ENCODE measurements at places on chromosomes 3 and 15. TPM values are rescaled to one million over a fixed set of nuclear protein-coding genes. Genes with fewer than 3 reads are reported as not detected.
A peak's percentile ranks its signal among the peaks of the same experiment; 100 is the strongest.

MYO5A gene
- total RNA-seq: 222 TPM

DNA sequence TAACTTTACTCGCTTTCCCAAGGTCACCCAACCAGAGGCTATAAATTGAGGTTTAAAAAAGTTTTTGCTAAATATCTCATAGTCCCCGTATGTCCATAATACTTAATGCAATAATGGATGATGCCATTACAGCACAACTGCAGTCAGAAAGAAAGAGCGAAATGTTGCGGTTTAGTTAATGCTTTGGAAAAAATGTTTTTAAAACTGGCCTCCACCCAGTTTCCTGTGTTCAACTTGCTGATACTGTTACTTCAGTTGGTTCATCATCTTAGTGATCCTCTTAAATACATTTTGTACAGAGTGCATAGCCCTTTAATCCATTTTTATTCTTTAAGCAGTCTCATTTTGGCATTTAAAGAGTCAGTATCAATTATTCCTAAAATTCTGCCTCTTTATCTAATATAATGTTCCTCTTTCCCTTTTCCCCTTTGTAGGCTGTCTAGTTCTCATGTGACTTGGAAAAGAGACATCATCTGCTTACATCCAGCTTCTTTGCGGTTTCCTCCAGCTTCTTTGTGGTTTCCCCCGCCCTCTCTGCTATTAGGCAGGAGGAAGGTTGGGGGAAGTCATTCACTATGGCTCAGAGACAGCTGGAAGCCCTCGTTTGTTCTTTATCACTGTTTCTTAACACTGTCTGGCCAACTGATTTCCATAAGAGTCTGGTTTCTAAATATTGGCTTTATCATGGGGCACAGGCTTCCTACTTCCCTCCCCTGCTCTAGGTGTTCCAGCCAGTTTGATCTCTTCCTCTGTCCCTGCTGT lies 154.3 kb downstream of the GOLIM4 start:
- no peak for DNase-seq

- no peak for DNase-seq
Measured at GRCh38 chr3:87969620-87970019, 89.2 kb downstream of the CGGBP1 start.

DNA sequence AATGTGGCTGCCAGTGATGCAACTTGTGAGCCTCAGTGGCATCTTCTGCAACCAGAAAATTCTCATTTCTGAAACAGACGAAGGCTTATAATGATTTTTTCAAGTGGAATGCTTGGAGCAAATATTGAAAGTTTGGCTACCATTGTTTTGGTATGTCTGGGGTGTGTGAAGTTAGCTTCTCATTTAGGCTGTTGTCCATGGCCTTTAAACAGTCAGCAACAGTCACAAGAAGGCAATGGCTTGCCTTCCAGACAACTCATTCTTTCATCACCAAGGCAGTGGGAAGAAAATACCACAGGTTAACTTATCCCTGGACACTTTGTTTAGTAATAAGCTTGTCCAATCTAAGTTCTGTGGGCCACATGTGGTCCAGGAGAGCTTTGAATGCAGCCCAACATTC lies 4.7 kb upstream of the BNC1 start:
- no peak for DNase-seq

- DNase-seq: peak; percentile 85
Measured at GRCh38 chr3:112333002-112333380, at the start of gene CD200. CD200 (plus strand) TSS chr3:112333156; CDS start chr3:112333213, 57 bp downstream.

- no peak for DNase-seq
Measured at GRCh38 chr15:47824147-47824546, 106.8 kb downstream of the SEMA6D start.

GRCh38 chr15:68623301-68623892 lies 44.6 kb downstream of the CORO2B start:
- peak; percentile 68 for DNase-seq

PRSS50 gene
- total RNA-seq: not detected

NEO1 gene
- total RNA-seq: 68.9 TPM

DNA sequence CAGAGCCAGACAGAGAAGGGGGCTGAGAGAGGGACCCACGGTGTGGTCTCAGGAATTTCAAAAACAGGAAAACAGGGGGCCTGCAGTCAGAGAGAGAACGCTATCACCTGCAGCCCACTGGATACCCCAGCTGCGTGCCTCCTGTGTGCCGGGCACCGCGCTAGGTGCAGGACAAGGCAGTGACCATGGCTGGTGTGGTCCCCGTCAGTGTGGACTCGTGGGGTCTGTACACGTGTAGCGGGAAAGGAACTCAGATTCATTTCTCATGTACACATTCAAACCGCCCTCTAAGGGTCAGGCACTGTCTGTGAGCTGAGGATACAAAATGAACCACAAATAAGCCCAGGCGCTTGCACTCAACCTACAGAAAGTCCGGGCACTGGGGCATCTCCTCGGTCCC lies 20.9 kb downstream of the SSUH2 start:
- no peak for DNase-seq

DNA sequence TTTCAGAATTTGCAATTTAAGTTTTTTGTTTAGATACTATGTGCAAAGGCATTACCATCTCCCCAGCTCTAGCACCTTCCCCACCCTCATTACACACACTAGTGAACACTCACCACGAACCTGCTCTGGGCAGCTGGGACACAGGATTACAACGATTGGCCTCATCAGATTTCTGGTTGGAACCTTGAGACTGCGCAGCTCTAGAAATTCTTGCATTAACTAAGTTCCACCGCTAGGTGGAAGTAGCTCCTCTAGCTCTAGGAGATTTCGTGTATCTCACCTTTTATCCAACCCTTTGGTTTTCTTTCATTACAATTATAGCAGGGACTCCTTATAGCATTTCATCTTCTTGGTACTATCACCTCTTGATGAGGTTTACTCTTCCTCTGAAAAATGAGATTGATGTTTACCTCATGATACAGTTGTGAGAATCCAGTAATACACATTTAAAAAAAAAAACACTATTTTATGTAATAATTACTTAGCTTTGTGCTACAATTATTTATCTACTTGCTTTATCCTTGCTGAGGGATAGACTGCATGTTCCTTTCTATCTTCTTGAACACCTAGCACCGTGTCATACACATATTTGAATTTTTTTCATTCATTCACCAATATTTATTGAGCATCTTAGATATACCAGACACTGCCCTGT lies 28.7 kb upstream of the PLOD2 start:
- DNase-seq: peak; percentile 8

HGD gene
- 2.6 TPM for total RNA-seq

DNA sequence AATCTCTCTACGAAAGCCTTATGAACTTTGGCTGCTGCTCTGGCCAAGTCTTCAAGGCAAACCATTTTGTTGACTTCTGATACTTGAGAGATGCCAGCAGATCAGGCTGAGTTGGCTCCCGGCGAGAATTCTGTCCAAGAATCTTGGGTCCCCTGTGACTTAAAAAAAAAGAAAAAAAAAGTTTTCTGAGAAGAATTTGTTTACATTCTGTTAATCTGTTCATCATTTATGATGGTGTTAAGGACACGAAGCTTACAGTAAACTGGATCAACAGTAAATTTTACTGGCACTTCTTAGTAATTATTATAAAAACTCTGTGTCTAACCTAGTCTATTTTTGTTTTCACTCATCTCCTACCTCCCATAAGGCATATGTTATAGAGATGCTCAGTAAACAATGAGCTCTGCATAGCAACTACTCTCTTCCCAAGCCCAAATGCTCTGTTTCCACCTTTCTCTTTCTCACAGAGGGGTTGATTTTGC lies 320.9 kb upstream of the RASGRP1 start:
- DNase-seq: no peak

ACP3 gene
- total RNA-seq: 0.50 TPM

GRCh38 chr15:71844916-71845315 lies 34.6 kb downstream of the NR2E3 start:
- DNase-seq: no peak
